ENCODE measurements at places on chromosomes 12 and 14.
A peak's percentile ranks its signal among the peaks of the same experiment; 100 is the strongest.

DNA sequence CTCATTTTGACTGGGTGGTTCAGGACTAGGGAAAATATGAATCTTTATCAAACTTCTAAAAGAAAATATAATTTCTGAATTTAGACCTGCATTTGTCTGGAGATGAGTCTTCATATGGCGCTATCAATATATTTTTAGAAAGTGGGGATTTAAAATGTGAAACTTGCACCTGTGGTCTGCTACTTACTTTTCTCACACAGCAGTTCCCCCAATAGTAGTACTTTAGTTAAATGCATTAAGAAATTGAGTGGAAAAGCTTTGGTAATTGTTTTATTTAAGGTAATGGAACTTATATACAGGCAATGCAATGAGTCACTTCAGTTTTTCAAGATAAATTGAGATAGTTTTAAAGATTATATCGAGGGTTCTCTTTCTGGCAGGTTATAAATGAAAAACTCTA is 91.9 kb downstream of the CNTN1 start:
- DNase-seq, result no peak

DNA sequence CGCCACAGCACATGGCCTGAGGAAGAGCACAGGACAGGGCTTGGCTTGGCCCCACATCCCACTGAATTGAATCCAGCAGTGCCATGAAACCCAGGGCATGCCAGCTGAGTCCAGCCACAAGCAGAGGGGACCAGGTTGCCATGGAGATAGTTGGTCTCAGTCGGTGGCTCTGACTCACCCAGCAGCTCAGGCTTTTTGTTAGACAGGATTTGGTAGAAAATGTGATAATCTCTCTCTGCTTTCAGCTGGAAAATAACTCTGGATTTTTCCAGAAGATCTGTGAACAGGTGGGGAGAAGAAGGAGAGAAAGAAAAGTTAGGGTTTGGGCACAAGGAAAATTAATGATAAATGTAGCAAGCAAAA is 4.8 kb downstream of the MYH7 start:
- no peak for DNase-seq

- DNase-seq, result peak; percentile 90
These were observed 110.1 kb downstream of the SAMD4A start for GRCh38 chr14:54676812-54677708.

GRCh38 chr12:96271469-96272199 is 77.5 kb downstream of the ELK3 start:
- DNase-seq, result no peak

DNA sequence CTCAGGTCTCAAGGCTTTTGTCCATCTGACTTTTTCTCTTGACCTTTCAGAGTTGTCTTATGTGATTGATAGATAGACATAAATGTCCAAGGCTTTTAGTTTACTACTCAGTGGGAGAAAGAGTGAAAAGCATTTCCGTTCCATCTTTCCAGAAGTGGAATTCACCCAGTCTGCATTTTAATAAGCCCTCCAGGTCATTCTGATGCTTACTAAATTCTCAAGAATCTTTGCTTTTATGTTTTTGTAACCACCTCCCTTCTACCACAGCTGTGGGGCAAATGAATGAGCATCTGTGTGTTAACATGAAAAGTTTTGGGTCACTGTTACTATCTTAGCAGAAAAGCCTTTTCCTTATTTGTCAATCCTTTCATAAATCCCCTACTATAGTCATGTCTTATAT is 251.4 kb downstream of the LRIG3 start:
- peak; percentile 26 for DNase-seq

GRCh38 chr12:90280564-90281058 is 572.0 kb upstream of the ATP2B1 start:
- DNase-seq, result no peak

GRCh38 chr14:45070215-45070614 is 13.7 kb upstream of the PRPF39 start:
- no peak for DNase-seq

DNA sequence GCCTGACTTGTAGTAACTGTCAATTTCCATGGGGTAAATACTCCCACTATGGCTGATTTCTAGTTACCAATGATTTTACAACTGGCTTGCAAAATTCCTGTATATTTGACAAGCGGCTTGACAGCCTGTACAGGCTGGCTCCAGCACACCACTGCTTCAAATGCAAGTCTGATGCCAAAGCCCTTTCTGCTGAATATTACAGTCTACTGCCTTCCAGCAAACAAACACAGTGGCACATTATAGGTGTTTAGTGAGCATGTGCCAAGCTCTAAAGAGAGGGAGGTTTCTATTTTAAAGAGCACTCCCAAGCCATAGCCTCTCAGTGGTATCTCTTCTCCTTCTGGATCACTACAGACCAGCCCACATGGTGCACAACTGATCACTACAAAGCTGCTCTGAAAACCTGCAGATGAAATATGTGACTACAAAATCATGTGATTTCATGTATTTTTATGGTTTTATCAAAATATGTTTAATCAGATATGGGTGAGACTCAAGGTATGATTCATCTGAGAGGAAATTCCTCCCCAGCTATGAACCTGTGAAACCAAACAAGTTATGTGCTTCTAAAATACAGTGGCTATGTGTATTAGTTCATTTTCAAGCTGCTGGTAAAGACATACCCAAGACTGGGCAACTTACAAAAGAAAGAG is 101.5 kb downstream of the RPAP3 start:
- peak; percentile 43 for DNase-seq

DNA sequence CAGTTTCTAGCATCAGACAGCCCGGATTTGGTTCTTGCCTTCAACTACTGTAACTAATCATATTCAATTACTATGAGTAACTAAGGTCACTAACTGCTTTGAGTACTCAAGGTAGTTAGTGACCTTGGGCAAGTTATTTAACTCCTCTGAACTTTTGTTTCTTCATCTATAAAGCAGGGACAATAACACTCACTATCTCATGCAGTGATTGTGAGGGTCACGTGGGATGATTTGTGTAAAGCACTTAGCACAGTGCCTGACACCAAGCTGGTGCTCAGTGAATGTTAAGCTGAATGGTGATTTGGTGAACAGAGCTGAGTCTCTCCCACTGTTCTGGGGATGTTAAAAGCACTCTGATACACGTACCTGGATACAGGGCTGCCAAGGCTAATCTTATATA is 171.3 kb upstream of the PLXNC1 start:
- DNase-seq, result no peak

- DNase-seq, result no peak
These were observed 233.2 kb upstream of the AMIGO2 start for GRCh38 chr12:47312808-47313426.

DNA sequence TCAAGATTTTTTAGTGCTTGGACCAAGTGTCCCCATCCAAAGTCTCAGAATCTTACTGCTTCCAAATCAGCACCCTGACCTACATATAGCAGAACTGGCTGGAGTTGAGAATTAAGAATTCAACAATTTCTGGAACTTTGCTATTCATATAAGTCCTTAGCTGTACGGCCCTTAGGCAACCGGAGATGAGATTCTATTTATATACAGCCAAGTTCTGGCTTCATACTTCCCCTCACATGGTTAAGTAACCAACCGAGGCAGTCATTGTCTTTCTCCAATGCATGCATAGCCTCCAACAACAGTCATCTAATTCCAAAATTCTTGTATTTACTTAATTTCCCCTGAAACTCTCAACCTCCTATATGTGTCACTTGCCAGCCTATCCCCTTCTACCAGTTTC is 76.6 kb downstream of the SINHCAF start:
- no peak for DNase-seq

Data from non-pigmented ciliary epithelial cell (primary cell).